ENCODE measurements at places on chromosomes 1 and 21. TPM values are rescaled to one million over a fixed set of nuclear protein-coding genes. Genes with fewer than 3 reads are reported as not detected.

- H3K27me3 ChIP-seq: no peaks in the 10 kb centered on the region
- peaks cover 57% of the 10 kb centered on the region for H3K36me3 ChIP-seq
- no peak overlapping the region for H3K27ac ChIP-seq
- no peak for DNase-seq
- no peak overlapping the region for H3K4me3 ChIP-seq
- H3K4me1 ChIP-seq: no peaks in the 10 kb centered on the region
Observed at GRCh38 chr1:161816201-161816600, 50.1 kb downstream of the ATF6 start.

The IGSF5 gene
- not detected for total RNA-seq

- H3K4me1 ChIP-seq: peaks cover 10% of the 10 kb centered on the region
- DNase-seq: no peak
- no peaks in the 10 kb centered on the region for H3K27me3 ChIP-seq
Observed at GRCh38 chr1:200368556-200368955, 41.3 kb downstream of the ZNF281 start.

- peak within 1 kb of the TSS; percentile 79 for H3K4me3 ChIP-seq
- H3K27me3 ChIP-seq: no peaks in the 10 kb centered on the region
- H3K27ac ChIP-seq: peak within 1 kb of the TSS; percentile 91
- no peak for DNase-seq
- H3K4me1 ChIP-seq: peaks cover 14% of the 10 kb centered on the region
Observed at GRCh38 chr1:53946252-53947171, at the start of gene LRRC42. LRRC42 (plus strand) TSS chr1:53946350; CDS start chr1:53952000, 5,650 bp downstream.

Measured in esophagus squamous epithelium (tissue), 5 donors.